ENCODE measurements at places on chromosomes 3 and 15. TPM values are rescaled to one million over a fixed set of nuclear protein-coding genes. Genes with fewer than 3 reads are reported as not detected.

The RTP4 gene
- 0.99 TPM for total RNA-seq

The GABRA5 gene
- not detected for total RNA-seq

DNA sequence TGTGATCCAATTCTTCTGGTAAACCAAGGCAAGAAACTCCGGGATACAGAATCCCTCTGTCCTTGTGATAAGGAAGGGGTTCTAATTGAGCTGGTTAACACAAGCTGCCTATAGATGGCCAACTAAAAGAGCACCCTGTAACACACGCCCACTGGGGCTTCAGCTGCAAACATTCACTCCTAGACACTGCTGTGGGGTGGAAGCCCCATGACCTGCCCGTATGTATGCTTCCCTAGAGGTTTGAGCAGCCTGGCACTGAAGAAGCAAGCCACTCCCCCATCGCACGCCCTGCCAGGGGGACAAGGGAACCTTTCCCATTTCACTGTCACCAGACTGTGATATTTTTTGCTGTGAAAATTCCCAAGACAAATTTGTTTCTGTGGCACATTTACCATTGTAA lies 516.9 kb upstream of the GOLIM4 start:
- no peak for DNase-seq

DNA sequence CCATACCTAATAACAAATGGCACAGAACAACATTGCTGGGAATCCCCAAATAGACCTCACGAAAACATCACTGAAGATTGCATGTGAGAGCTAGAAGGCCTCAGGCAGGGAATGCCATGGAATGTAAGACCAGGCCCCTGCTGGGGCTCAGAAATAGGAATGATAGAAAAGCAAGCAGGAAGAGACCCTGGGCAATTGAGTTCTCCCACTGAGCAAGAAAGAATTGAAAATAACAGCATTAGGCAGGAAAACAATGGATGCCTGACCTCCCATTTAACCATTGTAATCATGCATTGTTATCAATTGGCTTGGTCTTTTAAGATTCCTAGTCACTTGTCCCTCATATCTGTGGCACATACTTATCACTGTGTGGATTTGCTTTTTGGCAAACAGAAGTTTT lies 581.6 kb downstream of the FHIT start:
- DNase-seq: no peak

DNA sequence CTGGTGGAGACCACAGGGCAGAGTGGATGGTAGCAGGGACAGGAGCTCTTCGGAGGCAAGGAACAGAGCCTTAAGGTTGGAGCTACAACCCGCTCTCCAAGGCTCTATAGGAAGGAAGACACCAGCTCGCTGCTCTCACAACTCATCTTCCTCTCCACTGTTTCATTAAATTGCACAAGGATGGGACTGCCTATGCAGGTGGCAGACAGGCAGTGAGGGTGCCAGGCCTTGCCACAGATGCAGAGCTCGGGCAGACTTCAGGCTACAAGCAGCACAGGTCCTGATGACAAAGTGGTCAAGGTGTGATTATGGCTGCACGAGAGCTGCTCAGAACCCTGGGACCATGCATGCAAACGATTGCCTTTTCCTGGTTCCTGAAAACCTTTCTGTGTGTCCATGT lies 144.6 kb downstream of the FOXP1 start:
- DNase-seq: no peak

DNA sequence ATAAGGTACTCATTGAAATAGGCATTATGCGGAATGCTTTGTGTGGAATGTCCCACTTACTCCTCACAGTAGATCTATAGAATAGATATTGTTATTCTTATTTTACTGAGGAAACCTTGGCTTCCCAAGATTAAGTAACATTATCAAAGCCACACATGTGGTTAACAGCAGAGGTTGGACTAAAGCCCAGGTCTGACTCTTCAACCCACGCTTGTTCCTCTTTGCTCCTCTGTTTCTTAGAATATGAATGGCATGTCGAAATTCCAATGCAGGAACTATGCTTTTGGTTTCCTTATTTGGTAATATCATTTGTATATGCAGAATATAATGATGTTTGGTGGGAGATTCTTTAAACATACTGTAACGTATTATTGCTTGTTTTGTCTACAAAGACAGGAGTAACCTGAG lies 818.8 kb upstream of the LMCD1 start:
- peak; percentile 96 for DNase-seq
